Immature natural killer cell (primary cell): ENCODE measurements at places on chromosomes 6 and 20. TPM values are rescaled to one million over a fixed set of nuclear protein-coding genes. Genes with fewer than 3 reads are reported as not detected.

The CCR6 gene
- 0.79 TPM for polyA plus RNA-seq

The SYCP2 gene
- polyA plus RNA-seq, result 2.3 TPM

The EGFL8 gene
- polyA plus RNA-seq, result not detected

The SRMS gene
- not detected for polyA plus RNA-seq

The ASIP gene
- polyA plus RNA-seq, result not detected
